Bronchus fibroblast of lung (primary cell): ENCODE measurements at places on chromosomes 1 and 21. TPM values are rescaled to one million over a fixed set of nuclear protein-coding genes. Genes with fewer than 3 reads are reported as not detected.

Gene PTPN22
- 0.45 and 0.84 TPM in 2 replicates for total RNA-seq

Gene SMYD3
- 16.8 and 17.0 TPM in 2 replicates for total RNA-seq

Gene LMOD1
- 2.2 and 2.4 TPM in 2 replicates for total RNA-seq

Gene GALNT2
- 88.1 and 90.8 TPM in 2 replicates for total RNA-seq
